ENCODE measurements at places on chromosomes 1 and 21.

GRCh38 chr1:64505232-64505943 is 35.5 kb downstream of the CACHD1 start:
- DNase-seq: peak; percentile 18

GRCh38 chr21:33149181-33149580 is 79.2 kb downstream of the OLIG1 start:
- DNase-seq: no peak

- DNase-seq: peak; percentile 24
Measured at GRCh38 chr1:11693024-11693590, 1.6 kb downstream of the DRAXIN start.

DNA sequence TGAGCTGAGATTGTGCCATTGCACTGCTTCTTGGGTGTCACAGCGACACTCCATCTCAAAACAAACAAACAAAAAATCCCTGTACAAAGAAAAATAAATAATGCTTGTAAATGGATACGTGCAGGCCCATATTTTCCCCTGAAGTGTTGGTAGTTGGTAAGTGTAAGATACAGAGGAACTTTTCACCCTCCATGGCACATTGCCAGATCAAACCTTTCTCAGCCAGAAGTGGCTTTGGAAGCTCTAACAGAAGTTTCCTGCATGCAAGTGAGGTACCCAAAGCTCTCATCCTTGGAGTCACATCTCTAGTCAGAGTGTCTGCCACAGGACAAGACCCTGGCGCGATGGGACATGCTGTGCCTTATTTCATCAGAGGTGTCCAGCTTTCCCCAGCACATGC is 7.3 kb downstream of the NDUFV3 start:
- no peak for DNase-seq

GRCh38 chr1:157969697-157970485 is 23.6 kb upstream of the KIRREL1 start:
- no peak for DNase-seq

DNA sequence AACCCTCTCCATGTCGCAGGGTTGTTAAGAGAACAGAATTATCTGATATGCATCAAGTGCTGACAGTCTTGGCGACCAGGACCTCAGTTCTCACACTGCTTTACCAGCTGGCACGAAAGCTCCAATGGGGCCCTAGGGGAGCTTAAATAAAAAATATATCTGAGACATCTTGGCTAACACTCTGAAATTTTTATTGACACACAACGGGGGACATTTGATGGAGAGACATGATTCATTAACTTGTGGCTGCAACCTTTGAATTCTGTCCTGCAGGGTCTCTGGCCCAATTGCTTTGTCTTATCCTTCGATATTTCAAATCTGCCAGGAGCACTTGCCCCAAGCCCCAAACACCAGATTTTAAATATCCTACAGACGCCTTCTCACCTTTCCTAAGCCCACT is 567.0 kb downstream of the AJAP1 start:
- DNase-seq: no peak

- DNase-seq: no peak
Measured at GRCh38 chr1:75542818-75543570, 67.9 kb downstream of the SLC44A5 start.

- DNase-seq: no peak
Measured at GRCh38 chr1:21706151-21706835, 37.1 kb upstream of the RAP1GAP start.

DNA sequence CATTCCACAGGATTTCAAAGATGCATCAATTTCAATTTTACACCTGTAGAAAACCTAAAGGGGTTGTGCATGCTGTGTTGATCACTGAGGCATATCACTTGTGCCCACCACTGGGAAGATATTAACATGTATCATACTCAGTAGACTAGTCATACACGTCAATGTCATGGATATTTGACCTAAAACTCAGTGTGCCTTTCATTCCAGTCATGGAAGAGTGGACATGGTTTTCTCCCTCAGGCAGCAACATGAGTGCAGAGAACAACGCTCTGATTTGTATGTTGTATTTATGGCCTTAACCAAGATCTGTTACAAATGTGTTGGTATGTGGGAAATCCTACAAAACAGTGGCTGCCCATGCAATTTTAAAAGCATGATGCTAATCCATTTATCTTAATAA is 6.1 kb upstream of the C1orf53 start:
- DNase-seq: no peak

GRCh38 chr21:17105932-17106331 is 406.9 kb upstream of the CXADR start:
- DNase-seq: no peak

GRCh38 chr1:241895013-241895412 is 47.0 kb downstream of the EXO1 start:
- DNase-seq: no peak

DNA sequence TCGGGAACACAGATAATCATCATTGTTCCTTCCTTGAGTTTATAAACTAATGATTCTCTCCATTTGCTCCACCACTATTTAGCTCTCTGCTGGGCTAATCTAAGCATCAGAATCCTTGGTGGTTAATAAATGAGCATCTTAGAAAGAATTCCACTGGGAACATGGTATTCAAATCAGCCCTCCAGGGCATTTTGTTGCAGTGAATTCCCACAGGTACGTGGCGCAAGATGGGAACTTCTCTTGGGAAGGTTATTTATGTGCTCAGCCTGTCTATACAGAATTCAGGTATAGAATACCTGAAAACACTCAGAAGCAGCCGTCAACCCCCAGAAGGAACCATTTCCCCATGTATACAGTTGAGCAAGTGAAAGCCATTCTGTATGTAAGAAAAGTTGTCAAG is 131.5 kb downstream of the NTNG1 start:
- no peak for DNase-seq

- DNase-seq: no peak
Measured at GRCh38 chr1:54962612-54963395, 17.6 kb upstream of the TMEM61 start.

- DNase-seq: no peak
Measured at GRCh38 chr1:18927082-18927653, 24.8 kb upstream of the ALDH4A1 start.

- no peak for DNase-seq
Measured at GRCh38 chr21:36359185-36359584, 26.0 kb upstream of the CHAF1B start.

GRCh38 chr1:161511018-161511755 is 5.9 kb downstream of the FCGR2A start:
- no peak for DNase-seq
